ENCODE measurements at places on chromosomes 7 and 10.

GRCh38 chr10:30917789-30918188 is 113.9 kb downstream of the ZNF438 start:
- DNase-seq = peak; percentile 44

- no peak for DNase-seq
Measured at GRCh38 chr10:100996678-100997359, 2.8 kb upstream of the LZTS2 start.

GRCh38 chr10:80046629-80047441 is 31.6 kb upstream of the TMEM254 start:
- peak; percentile 73 for DNase-seq

DNA sequence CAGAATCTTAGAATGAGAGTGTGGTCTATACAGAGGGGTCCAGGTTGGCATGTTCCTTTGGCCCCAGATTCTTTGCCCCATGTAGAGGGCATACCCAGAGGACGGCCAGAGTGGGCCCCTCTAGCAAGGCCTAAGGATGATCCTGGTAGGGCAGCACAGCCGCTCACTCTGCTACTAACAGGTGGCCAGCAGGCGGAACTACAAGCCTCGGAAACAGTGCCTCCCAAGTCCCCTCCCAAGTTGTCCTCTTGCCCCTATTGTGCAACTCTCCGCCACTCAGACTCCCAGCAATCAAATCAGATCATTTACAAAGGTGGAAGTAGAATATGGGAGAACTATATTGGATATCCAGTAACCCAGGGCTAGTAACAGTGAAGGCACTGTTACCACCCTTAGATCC is 107.4 kb downstream of the STRA8 start:
- DNase-seq = no peak

DNA sequence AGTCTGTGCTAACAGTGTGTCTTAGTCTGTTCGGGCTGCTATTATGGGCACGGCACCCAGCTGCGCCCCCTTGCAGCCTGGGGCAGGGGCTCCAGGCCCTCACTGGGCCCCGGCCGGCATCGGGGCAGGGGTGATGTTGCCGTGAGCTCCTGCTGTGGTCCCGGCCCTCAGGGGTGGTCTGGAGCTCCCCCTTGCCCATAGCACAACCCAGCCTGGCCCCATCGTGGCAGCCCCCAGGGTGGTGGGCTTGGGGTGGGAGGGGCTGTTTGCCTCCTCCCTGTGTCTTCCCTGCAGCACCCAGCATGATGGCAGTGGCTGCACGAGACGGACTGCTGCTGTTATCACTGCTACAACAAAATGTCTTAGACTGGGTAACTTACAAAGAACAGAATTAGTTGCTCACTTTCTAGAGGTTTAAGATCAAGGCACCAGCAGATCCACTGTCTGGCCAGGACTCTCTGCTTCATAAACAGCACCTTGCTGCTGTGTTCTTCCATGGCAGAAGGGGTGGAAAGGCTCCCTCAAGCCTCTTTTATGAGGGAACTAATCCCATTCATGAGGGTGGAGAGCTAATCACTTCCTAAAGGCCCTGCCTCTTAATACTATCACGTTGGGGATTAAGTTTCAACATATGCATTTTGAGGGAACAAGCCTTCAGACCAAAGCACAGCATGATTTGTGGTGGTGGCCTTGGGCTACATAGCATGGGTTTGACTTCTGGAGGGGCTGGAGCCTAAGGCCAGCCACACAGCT is 149.5 kb downstream of the SEC23IP start:
- DNase-seq = no peak

DNA sequence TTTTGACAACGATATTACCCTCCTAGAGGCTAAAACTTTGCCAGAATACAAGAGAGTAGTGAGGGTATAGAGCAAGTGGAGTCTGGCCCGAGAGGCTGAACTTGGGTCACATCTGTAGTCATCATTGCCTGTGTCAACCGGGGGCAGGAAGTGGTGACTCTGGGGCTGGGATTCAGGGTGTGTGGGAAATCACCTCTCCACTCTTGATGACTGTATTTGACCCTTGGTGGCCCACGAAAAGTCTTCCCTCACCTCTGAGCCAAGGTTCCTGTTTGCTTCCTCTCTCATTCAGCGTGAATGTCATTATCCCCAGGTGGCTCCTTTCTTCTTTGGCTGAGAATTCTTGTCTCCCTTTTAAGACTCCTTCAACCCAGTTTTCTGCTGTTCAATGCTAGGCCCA is 240.4 kb downstream of the ABCA13 start:
- no peak for DNase-seq

Measured in fibroblast of skin of scalp (primary cell).